Ovary (tissue), 10 donors: ENCODE measurements at places on chromosomes 4 and X.

- DNase-seq: no peak
Measured at GRCh38 chr4:84733343-84734033, 150.6 kb downstream of the CDS1 start.

DNA sequence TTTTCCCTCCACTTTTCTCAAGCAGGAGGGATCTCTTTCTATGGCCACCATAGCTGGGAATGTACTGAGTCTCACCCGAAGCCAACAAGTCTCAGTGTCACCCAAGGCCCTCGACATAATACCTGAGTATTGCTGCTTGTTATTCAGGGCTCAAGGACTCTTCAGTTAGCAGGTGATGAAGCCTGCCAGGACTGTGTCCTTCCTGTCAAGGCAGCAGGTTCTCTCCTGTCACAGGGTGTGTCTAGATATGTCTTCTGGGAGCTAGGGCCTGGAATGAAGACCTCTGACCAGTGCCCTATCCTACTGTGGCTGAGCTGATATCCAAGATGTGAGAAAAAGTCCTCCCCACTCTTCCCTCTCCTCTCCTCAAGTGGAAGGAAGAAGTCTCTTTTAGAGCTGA lies 391.0 kb upstream of the DIPK2B start:
- no peak for DNase-seq

GRCh38 chr4:7240306-7240705 lies 48.0 kb downstream of the SORCS2 start:
- DNase-seq: no peak

DNA sequence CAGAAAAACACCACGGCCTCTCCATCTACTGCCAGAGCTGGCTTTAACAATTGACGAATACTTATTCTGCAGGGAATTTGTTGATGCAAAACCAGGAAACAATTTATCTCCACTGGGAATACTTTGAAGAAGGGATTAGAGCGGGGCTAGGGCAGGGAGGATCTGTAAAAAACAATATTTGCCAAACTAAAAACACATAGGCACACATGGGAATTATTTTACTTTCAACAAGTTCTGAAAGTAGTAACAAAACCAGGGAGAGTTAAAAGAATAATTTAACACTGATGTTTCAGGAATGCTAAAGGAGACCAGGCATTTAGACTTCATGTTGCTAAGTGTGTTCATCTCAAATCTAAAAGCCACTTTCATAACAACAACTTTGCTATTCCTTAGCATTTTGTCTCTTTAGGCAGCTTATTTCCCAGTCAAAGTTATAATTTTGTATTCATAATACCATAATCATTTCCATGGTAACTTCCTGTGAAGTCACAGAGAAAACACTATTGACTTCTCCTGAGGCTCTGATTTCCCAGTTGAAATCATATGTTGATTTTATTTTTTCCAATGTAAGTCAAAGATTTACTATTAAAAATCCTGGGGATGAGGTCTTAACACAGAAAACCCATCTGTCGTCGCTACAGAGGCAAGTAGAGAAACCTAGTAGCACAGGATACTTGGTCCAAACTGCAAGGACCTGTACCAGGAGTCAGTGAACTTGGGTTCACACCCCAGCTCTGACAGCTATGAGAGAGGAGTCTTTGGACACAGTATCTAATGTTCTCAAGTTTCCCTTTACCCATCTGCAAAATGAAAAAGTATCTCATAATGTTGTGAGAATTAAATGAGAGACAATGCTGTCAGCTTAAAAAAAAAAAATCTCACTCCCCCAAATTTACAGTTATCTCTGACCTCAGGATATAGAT lies 69.3 kb downstream of the SH3RF1 start:
- DNase-seq: no peak

GRCh38 chrX:55127692-55128091 lies 38.9 kb downstream of the PAGE2 start:
- DNase-seq: no peak

DNA sequence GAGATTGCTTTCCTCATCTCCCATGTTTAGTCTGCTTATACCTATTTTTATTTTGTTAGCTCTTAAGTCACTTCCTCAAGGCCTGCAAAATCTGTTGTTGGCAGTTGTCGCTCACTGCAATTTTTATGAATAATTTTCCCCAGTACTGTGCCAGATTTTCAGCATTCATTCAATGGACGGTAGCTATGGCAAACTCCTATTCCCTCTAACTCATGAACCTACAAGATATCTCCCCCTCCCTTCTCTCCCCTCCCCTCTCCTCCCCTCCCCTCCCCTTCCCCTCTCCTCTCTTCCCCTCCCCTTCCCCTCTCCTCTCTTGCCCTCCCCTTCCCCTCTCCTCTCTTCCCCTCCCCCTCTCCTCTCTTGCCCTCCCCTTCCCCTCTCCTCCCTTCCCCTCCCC lies 160.4 kb downstream of the FRAS1 start:
- DNase-seq: no peak

DNA sequence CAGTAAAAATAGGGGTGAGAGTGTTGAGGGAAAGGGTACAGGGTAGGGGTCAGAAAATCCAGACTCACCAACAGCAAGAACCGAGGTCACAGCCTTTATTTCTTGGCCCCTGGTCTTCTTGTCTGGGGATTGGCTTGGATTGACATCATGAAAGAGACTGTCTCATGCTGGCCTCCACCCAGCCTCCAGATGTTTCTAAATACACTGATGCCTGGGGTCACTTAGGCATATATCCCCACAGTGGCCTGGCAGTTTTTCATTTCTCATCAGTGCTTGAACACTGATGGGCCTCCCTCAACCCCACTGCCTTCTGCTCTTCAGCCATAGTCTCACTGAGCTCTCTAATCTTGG lies 173.9 kb downstream of the RTL9 start:
- no peak for DNase-seq

GRCh38 chr4:98556451-98556850 lies 102.0 kb downstream of the TSPAN5 start:
- no peak for DNase-seq

GRCh38 chr4:138243369-138243768 lies 1.2 kb upstream of the SLC7A11 start:
- DNase-seq: no peak

DNA sequence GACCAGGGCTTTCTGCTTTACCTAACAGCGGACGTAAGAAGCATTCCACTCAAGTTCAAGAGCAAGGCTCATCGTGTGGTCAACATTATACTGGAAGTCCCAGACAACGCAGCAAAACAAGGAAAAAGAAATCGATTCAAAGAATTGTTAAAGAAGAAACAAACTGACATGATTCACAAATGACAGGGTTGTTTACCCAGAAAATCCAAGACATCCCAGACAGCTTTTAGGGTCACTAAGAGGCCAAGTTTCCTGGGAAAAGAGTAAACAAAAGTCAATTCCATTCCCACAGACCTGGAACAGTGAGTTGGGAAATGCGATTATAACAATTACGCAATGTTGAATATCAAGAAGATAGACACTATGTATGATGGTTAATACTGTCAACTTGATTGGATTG lies 21.5 kb upstream of the HTRA3 start:
- no peak for DNase-seq

DNA sequence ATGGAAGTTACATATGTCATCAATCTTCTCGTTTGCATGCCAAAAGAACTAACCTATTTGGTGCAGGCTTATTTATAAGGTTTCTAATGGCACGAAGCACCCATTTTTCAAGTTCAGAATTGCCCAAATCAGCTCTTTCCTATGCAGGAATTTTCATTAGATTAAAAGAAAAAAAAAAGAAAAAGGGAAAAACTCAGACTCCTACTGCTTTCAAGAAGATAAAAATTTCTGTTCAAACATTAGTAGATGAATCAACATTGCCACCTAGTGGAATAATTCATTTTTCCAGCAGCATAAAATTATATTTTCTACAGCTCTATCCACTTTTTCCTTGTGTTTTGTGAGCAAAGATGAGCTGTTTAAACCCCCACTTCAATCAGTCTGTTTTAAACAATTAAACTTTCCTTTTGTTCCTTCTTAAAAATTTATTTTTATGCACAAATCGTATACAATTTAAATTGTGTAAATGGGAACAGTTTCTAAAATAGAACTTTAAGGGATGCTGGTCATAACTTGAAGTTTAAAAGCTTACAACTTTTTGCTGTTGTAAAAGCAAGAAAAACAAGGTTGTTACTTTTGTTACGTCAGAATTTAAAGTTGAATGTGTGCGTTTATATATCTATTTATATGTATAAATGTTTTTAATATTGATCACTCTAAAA lies 309.9 kb downstream of the ARAP2 start:
- no peak for DNase-seq

- no peak for DNase-seq
Measured at GRCh38 chr4:109127866-109128265, 174.6 kb downstream of the COL25A1 start.

GRCh38 chr4:25258980-25259578 lies 25.2 kb downstream of the PI4K2B start:
- DNase-seq: no peak

GRCh38 chr4:3801521-3801920 lies 35.3 kb downstream of the ADRA2C start:
- no peak for DNase-seq

DNA sequence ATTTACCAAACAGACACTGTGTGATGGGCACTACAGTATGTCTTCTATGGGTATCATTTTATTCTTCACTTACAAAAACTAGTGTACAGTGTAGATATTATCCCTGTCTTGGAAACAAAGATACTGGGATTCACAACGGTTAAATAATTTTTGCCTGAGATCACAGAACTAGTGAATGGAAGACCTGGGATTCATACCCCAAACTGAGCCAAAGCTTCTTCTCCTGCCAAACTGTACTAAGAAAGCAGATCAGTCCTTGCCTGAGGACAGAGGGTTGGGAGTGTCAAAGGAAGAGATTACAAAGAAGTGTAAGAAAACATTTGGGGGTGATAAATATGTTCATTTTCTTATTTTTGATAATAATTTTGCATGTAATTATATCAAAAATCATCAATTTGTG lies 43.1 kb downstream of the PPA2 start:
- no peak for DNase-seq

DNA sequence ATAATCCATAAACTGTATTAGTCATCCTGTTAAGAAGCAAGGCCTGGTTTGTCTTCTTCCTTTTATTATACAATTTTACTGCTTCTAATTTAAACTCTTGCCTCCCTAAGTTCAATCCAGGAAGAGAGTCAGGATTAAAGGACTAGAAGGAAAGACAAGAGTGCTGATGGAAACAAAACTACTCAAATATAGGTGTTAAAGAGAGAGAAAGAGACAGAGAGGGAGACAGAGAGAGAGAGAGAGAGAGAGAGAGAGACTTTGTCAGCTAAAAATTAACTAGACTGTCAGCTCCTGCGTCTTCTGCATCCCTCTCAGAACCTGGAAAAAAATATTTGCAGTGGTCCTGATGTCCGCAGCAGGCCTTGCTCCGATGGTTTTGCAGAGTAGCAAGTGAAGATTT lies 13.5 kb upstream of the FGG start:
- DNase-seq: no peak

DNA sequence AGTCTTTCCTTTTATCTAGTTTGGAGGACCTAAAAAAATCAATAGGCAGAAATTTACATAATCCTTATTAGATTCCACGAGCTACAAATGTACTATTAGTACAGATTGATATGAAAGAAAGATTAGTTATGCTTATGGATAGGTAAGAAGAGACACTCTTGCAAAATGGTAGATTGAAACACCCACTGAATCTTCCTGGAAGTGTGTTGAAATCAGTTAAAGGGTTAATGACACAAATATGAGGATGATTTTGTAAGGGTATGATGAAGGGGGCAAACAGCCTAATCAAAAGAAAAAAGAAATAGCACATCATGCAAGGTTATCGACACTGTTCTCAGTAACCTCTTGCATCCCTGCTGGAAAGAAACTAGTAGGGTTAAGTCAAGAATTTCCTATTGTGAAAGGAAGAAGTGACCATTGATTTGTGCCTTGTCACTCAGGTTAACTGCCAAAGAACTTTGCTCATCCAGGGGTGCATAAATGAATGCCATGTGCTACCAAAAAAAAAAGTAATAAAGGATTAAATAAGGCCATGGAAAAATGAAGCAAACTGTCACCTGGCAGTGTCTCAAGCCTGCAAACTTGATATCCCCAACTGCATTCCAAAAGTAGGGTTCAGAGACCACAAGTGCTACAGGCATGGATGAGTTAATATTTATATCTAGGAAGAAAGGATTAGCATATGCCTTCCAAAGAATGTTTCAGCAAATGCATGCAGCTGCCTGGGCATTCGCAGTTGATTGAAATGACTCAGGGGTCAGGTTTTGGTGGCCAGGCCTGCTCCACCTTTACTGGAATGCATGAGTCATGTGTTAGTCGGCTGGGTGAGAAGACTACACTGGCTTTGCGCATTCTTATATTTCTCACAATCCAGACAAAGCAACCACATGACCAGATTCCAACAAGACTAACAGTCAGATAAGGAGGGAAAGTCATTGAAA lies 78.3 kb upstream of the ATXN3L start:
- DNase-seq: no peak

- no peak for DNase-seq
Measured at GRCh38 chrX:101478366-101478765, 6.9 kb upstream of the ARMCX4 start.

DNA sequence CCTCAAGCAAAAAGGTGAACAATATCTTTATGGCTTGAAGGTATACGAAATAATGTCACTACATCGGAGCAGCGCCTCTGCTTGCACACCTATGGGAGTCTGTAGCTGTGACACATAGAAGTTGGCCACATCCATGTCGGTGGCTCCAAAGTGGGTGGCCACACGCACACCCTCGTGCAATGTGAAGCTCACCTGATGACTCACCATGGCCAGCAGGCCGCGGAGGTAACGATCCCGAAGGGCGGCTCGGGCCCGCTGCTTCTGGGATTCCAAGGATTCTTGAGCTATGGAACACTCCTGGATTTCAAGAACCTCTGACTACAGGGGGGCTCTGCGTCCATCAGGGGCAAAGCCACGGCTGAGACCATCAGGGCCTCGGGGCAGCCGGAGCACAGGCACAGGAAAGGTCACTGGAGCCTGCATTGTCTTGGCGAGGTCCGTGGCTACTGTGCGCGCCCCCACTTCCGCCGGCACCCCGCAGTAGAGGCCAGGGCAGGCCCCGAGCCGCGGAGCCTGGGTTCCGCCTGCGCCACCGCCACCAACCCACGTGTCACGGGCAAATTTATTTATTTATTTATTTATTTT lies 25.2 kb downstream of the NYX start:
- no peak for DNase-seq

DNA sequence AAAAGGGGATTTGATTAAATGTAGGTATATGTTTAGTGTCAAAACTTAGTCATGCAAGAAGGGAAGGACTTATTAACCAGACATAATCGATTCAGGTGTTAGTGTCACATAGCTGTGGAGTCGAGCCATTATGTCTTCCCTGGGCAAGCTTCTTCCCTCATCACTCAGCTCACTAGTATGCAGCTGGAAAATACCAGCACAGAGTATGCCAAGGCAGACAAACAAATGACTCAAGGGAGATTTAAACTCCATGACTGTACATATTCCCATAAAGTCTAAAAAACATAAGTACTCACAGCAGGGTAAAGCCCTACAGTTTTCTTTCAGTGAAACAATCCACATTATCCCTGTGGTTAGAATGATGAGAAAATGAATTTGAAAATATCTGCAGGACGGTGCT lies 304.5 kb downstream of the CBLL2 start:
- no peak for DNase-seq

GRCh38 chrX:40151211-40152172 lies 53.7 kb upstream of the BCOR start:
- peak; percentile 65 for DNase-seq

- no peak for DNase-seq
Measured at GRCh38 chrX:142428916-142429315, 223.8 kb upstream of the MAGEC2 start.

GRCh38 chrX:40147126-40147952 lies 49.6 kb upstream of the BCOR start:
- no peak for DNase-seq
